A549 treated with ZK216348 at 1 μM for 4 hours (cell line): ENCODE measurements at places on chromosomes 2 and 18. TPM values are rescaled to one million over a fixed set of nuclear protein-coding genes. Genes with fewer than 3 reads are reported as not detected.

Gene IL1R1
- total RNA-seq: 27.0 to 46.0 TPM (median 40.9 TPM) in 5 replicates

Gene ALMS1
- 8.5 to 10.6 TPM (median 9.9 TPM) in 5 replicates for total RNA-seq

Gene GRB14
- 4.6 to 7.4 TPM (median 5.2 TPM) in 5 replicates for total RNA-seq

Gene GPR55
- not detected in 5 replicates for total RNA-seq

Gene ATP6V1B1
- total RNA-seq: 1.2 to 2.5 TPM (median 2.0 TPM) in 5 replicates

Gene CYRIA
- 0.04 to 0.60 TPM (median 0.17 TPM) in 5 replicates for total RNA-seq

Gene DYNAP
- not detected in 5 replicates for total RNA-seq

Gene MC4R
- not detected in 5 replicates for total RNA-seq

Gene DPP4
- total RNA-seq: 0.27 to 0.79 TPM (median 0.60 TPM) in 5 replicates
